ENCODE measurements at places on chromosomes 5 and 9. TPM values are rescaled to one million over a fixed set of nuclear protein-coding genes. Genes with fewer than 3 reads are reported as not detected.

Gene CBY3
- total RNA-seq = not detected

Gene ARID3C
- not detected for total RNA-seq

Gene DMRTA1
- 2.1 TPM for total RNA-seq

Gene LCN6
- total RNA-seq = not detected

Gene MOB3B
- not detected for total RNA-seq
